Immature natural killer cell (primary cell): ENCODE measurements at places on chromosomes 5 and 9. TPM values are rescaled to one million over a fixed set of nuclear protein-coding genes. Genes with fewer than 3 reads are reported as not detected.

DNA sequence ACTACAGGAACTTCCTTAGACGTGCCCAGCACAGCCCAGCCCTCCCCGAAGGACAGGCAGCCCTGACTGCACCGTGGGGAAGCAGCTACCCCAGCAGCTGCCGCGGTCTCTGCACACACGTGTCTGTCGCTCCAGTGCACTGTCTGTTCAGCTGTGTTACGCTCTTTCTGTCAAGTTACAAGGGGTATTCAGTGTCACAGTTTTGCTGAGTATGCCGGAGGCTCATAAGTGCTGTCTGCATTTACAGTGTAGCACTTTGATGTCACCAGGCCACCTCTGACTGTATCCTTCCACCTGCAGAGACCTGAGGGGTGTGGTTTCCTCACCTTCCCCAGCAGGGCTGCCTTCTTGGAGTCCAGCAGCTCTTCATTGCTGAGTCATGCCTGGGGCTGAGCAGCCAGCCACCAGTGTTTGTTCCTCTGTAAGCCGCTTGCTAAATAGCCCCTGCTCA is 126.8 kb downstream of the EHMT1 start:
- DNase-seq, result peak; percentile 14

DNA sequence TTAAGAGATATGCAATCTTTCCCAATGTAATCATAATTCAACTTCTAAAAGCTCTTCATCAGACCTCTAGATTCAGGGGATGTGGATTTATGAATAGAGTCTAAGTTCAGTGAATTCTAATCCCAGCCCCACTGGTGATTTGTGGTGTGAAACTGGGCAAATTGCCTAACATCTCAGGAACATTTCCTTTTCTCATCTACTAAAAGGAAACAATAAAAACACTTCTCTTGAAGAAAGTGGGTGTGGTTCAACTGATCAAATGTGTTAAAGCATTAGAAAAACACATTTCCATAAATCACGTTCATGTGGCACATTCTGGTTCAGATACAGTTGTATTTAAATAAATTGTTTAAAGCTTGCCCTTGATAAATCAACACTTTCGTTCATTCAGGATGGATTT is 631.7 kb upstream of the CDH6 start:
- DNase-seq, result no peak

DNA sequence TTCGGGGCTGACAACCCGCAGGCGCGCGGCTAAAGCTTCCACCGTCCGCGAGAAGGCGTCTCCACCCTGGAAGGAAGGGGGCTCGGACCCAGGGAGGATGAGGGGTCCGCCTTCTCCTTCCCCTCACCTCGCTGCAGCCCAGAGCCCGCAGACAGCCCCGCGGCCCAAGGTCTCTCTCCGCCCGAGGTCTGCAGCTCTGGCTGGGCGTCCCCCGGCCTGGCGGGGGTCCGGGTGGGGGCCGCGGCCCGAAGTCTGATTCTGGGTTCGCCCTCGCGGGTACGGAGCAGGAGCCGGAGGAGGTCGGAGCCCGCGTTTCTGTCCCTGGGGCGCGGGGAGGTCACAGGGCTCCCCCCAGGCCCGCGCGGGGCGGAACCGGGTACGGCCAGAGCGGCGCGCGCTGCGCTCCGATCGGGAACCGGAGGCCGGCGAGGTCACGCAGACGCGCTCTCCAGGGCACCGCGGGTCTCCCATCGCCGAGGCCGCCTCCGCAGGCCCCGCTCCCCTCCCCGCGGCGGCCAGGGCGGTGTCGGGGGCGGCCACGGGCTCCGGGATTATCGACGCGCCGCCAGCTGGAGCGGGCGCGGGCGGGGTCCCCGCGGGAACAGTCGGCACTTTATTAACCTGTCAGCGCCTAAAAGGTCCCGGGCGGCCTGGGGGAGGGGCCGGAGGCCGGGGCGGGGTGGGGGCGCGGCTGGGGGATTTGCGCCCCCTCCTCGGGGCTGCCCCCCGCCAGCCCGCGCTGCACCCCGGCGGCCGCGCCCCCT is 11.6 kb downstream of the LHX3 start:
- DNase-seq, result no peak

Gene ADAMTSL1
- not detected for polyA plus RNA-seq

DNA sequence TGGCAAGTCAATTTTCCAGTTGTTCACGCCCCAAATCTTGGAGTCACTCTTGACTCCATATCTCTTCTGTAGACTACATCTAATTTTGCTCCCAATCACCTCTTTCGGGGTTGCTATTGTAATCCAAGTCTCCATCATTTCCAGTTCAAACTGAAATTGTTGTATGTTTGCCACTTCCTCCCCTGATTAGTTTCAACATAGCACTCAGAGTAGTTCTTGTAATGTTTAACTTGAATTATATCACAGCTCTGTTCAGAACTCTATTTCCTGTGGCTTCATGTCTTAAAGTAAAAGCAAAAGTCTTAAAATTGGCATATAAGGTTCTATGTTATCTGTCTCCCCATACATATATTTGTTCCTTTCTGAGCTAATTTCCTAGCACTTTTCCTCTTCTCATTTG is 348.5 kb upstream of the RIOK2 start:
- no peak for DNase-seq

DNA sequence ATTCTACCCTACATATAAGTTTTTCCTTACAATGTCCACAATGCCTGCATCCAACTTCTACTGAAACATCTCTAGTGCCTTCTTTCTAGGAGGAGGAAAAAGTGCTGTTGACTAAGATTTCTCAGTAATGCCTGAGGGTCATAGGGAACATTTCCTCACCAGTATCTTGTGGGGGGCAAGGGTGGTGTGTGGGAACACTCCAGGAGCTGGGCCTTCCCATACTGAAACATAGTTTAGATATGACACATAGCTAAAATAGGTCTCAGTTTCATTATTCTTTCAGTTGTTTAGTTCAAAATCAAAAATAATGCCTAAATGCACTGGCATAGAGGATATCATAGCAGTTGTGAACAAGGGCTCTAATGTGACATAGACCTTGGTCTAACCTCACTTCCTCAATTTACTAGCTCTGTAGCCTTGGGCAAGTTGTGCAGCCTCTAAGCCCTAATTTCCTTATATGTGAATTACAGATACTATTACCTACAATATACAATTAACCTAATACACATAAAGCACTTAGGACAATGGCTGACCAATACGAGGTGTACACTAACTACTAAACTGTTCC is 66.1 kb downstream of the HAPLN1 start:
- no peak for DNase-seq

GRCh38 chr5:152861231-152861630 is 456.2 kb upstream of the NMUR2 start:
- no peak for DNase-seq

DNA sequence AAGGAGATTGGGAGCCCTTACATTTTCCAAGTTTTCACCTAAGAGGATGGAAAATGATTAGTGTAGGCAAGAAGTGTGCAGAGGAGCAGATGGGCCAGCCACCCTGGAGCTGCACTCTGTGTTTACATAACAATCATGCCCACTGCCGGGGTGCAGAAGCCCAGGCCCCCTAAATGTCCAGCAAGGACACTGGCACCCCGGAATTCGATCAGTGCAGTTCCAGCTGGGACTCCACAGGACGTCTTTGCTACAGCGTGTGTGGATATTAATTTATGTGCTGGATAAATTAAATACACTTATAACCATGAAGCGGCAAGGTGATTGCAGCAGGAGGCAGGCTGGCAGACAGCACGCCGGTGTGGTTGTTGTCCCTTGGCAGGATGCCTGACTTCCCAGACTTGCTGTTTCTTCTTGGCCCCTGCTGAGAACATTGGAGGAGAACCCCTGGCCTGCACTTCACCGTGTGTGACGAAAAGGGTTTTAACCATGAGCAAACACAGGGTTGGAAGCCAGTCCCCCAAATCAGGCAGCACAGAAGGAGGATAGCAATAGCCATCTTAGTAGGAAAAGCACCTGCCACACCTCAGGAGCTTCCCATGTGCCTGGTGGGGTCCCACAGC is 73.7 kb downstream of the GADD45G start:
- no peak for DNase-seq

Gene BNIP1
- polyA plus RNA-seq, result 32.4 TPM

Gene PCDHB3
- polyA plus RNA-seq, result not detected

- no peak for DNase-seq
Observed at GRCh38 chr9:13932528-13933267, 381.2 kb downstream of the NFIB start.

GRCh38 chr5:159629158-159629557 is 287.1 kb upstream of the ADRA1B start:
- DNase-seq, result no peak

GRCh38 chr5:110321117-110321516 is 405.4 kb downstream of the TMEM232 start:
- DNase-seq, result no peak

DNA sequence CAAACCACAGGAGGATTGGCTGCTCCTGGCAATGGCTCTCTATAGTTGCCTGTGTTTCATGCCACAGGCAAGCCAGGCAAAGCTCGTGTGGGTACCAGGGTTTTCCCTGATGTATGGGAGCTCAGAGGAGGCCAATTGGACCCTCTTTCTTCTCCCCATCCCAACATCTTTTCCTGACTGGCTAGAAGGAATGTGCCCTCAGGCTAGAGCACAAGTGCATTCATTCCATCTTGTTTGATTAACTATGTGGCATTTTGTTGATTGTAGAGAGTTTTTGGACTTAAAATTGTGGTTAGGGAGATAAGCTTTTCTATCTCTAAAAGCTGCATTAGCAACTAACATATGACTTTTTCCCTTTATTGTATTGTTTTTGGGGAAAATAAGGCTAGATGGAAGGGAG is 561.3 kb downstream of the PSAT1 start:
- DNase-seq, result no peak

Gene GABBR2
- polyA plus RNA-seq, result not detected

Gene PCDHB4
- polyA plus RNA-seq, result not detected

DNA sequence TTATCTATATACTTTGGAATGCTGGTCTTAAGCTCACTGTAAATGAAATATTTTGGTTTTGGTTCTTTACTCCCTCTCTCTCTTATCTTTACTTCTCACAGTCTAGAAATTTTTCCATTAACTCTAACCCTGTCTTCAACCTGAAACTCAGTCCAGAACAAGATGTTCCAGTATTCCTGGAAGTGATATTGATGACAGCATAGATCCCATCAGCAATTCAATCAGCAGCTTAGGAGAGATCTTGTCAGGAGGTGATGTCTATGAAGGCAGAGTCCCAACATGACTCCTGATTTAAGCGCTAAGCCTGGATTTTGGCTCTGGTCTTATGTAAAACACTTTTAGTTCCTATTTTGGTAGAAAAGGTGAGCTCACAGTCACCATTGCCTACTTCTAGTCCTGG is 52.6 kb downstream of the RFK start:
- no peak for DNase-seq

Gene NTNG2
- 0.94 TPM for polyA plus RNA-seq

- peak; percentile 79 for DNase-seq
Observed at GRCh38 chr9:35748858-35749514, at the start of the genes GBA2 and RGP1. Gene GBA2 (minus strand): TSS chr9:35749228. CDS start chr9:35748704, 524 bp downstream. Gene RGP1 (plus strand): TSS chr9:35749287. CDS start chr9:35749756, 469 bp downstream.

DNA sequence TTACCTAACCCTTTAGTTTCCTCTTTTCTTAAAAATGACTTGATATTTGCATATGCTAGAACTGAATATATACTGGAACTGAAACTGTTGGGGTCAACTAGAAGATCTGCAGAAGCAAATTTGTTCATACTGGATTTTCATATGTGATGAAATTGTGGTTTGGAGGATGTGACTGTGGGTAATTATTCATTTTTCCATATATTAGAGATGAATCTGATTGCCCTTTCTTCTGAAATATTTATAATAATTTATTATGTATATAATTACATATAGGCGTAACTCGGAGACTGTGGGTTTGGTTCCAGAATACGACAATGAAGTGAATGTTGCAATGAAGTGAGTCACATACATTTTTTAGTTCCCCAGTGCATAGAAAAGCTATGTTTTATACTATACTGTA is 149.1 kb downstream of the ATP10B start:
- DNase-seq, result no peak

Gene HAPLN1
- not detected for polyA plus RNA-seq

- DNase-seq, result peak; percentile 63
Observed at GRCh38 chr5:151222790-151223446, 974 bp downstream of the CCDC69 start.

DNA sequence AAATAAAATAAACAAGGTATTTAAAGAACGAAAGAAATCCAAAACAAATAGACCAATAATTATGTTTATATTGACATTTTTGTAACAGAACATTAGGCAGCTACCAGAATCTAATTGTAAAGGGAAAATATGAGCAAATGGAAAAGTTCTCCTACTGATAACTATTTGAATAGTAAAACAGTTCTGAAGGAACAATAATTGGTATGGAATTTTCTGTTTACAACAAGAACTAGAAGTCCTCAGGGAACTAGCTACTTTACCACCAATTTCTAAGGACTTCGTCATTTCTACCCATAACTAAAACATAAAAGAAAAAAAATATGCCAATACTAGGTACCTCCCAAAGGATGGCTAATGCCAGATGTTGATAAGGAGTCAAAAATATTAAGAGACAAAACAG is 58.5 kb downstream of the AP3B1 start:
- DNase-seq, result no peak
